Jurkat, Clone E6-1 (cell line): ENCODE measurements at places on chromosomes 11 and 22.

DNA sequence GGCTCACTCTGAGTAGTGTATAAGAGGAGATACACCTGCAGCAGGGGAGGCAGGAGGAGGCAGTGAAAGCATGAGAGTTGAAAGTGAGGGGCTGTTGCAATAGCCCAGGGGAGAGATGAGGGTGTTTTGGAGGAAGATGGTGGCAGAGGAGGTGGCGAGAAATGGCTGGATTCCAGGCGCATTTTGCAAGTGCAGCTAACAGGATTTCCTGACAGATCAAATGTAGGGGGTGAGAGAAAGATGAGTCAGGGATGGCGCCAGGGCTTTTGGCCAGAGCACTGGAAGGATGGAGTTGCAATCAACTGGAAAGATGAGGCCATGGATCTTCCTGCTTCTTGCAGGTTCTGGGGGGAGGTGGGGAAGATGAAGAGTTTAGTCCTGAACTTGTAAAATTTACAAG, 16.8 kb upstream of the TSPAN18 start:
- DNase-seq: no peak

DNA sequence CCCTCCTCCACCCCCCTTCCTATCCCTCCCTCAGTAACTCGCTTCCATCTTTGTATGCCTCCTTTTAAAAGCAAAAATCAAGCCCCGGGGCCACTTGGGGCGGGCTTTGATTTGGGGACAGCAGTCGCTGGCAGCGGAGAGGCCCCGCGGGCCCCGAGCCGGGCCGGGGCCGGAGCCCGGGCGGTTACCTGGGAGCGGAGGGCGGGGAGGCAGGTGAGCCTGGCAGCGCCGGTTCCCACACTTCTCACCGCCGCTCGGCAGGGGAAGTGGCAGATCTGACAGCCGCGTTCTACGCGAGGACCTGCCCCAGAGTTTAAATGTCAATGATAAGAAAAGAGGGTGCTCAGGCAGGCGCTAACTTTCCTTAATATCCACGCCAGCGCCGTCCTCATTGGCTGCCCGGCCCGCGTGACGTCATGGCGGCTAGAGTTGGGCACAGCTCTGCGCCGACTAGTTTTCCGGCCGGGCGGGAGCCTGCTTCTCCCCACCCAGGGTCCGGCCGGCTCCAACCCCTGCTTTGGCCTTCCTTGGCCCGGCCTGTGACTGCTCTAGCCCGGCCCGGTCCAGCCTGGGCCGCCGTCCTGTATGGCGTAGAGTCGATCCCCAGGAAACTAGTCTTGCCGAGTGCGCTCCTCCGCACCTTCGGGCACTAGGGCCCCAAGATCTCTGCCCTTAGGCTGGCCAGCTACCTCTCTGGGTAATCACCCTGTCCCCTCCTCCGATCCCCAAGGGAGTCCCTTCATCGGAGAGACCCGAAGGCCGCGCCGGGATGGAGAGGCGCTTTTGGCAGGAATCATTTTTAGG, 6.7 kb upstream of the PAX6 start:
- no peak for DNase-seq

DNA sequence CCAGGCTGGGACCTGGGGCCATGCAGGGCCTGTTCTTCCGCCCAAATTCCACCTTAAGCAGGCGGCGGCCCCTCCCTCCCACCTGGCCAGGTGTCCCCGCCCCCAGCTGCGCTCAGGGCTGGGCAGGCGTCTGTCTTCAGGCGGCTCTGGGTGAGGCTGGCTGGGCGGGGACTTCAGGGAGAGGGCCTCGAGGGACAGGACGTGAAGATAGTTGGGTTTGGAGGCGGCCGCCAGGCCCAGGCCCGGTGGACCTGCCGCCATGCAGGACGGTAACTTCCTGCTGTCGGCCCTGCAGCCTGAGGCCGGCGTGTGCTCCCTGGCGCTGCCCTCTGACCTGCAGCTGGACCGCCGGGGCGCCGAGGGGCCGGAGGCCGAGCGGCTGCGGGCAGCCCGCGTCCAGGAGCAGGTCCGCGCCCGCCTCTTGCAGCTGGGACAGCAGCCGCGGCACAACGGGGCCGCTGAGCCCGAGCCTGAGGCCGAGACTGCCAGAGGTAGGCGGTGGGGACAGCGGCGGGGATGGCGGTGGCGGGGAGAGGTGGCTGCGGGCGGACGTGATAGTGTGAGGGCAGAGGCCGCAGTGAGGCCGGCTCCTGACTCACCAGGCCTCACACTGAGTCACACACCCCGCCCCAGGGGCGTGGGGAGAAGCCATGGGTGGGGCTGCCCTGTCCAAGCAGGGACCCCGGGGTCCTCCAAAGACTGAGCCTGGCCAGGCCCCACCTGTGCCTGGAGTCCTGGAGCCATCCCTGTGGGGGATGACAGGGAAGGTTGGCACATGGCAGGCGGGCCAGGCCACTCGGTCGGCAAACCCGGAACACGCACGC, at the start of gene PKP3:
PKP3 (plus strand) TSS at position 176 of the 824 bp plus-strand sequence; CDS start at position 260, 84 bp downstream.
- DNase-seq: no peak

DNA sequence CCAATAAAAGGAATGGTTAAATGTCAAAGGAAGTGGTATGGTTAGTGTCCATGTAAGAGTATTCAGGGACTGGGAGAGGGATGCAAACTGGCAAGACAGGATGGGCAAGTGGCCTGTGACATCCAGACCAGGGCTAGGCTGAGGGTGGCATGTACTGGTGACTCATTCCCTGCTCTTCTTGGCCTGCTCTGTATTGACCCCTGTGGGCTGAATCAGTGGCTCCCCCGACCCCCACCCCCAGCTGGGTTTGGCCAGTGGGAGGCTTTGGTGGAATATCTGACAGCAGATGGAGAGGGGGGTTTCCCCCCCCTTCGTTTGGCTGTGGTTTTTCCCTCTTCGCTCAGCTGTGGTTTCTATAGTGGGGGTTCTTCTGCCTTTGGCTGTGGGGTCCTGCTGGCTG, 87.7 kb downstream of the CSNK2A3 start:
- DNase-seq: no peak

- DNase-seq: no peak
Measured at GRCh38 chr22:23888615-23889401, 5.4 kb upstream of the MIF start.

DNA sequence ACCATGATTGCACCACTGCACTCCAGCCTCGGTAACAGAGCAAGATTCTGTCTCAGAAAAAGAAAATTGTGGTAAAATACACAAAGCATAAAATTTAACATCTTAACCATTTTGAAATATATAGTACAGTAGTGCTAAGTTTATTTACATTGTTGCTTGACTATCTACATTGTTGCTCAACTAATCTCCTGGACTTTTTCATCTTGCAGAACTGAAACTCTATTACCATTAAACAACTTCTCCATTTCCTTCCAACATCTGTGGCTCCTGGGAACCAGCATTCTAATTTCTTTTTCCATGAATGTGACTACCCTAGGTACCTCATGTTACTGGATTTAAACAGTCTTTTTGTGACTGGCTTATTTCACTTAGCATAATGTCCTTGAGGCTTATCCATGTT, 13.5 kb upstream of the VWA5A start:
- DNase-seq: no peak

DNA sequence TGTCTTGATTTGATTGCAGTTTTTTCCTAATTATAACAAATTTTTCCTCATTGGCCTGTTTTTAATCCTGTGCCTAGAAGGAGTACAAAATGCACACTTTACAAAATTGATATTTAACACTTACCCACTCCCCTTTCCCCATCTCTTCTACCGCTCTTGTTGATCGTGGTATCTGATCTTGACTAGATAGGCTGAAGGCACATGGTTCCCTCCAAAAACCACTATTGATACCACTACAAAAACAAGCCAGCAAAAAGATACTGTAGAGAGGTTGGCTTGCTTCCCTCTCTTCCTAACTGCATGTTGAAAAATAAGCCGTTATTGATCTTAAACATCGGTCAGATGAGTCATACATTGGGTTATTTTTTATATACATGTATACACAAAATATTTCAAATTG, 14.6 kb upstream of the ZNF143 start:
- DNase-seq: peak; percentile 36

- no peak for DNase-seq
Measured at GRCh38 chr11:29135504-29135903, 881.3 kb downstream of the KCNA4 start.

DNA sequence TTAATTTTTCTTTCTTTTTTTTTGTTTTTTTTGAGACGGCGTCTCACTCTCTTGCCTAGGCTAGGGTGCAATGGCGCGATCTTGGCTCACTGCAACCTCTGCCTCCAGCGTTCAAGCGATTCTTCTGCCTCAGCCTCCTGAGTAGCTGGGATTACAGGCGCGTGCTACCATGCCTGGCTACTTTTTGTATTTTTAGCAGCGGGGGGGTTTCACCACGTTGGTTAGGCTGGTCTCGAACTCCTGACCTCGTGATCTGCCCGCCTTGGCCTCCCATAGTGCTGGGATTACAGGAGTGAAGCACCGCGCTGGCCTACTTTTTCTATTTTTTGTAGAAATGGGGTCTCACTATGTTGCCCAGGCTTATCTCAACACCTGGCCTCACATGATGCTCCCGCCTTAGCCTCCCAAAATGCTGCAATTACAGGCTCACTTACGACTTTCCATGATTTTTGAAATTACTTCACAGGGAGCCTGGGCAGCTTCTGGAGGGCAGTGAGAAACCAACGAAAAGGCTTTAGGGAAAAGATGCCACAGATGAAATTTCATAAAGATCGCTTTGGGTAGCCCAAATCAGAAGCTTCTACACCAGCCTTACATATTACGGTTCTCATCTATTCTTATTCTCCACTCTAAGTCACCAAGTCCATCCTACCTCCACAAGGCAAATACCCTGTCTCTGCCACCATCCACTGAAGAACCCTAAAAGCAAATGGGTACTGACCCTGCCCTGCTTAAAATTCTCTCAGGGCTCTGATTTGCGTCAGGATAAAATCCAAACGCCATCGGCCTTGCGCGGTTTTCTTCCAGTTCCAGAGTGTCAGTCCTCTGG, 866 bp upstream of the RRM1 start:
- DNase-seq: no peak

- no peak for DNase-seq
Measured at GRCh38 chr22:36761553-36762240, 14.2 kb downstream of the IFT27 start.

DNA sequence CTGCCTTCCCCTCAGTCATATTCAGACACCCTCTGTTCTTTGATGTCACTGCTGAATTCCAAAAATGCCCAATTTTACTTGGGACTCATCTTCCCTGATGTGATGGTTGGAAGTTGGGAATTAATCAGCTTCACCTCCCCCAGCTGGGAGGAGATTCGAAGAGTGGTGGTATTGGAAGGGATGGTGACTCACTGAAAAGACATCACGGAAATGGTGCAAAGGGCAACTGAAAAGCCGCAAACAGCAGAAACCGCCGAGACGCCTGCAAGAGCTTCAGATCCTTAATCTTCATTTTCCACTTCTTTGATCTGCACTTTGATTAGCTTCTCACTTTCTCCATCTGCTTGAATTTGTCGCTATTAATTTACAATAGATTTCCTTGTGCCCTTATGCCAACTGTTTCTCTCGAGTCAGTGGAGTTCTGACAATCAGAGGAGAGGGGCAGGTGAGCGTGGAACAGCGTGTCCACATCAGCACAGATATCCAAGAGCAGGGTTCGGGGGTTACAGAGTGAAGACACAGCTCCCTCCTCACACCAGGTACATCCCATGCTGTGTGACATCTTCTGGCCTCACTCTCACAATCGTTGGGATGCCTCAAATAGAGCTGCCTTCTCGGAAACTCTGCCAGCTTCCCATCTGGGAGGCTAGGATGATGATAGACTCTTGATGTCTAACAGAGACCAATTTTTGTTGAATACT, 325.4 kb downstream of the BRD1 start:
- DNase-seq: peak; percentile 89

GRCh38 chr11:108975026-108975425, 310.2 kb downstream of the DDX10 start:
- DNase-seq: no peak

- no peak for DNase-seq
Measured at GRCh38 chr11:77042111-77042726, 8.0 kb downstream of the B3GNT6 start.

DNA sequence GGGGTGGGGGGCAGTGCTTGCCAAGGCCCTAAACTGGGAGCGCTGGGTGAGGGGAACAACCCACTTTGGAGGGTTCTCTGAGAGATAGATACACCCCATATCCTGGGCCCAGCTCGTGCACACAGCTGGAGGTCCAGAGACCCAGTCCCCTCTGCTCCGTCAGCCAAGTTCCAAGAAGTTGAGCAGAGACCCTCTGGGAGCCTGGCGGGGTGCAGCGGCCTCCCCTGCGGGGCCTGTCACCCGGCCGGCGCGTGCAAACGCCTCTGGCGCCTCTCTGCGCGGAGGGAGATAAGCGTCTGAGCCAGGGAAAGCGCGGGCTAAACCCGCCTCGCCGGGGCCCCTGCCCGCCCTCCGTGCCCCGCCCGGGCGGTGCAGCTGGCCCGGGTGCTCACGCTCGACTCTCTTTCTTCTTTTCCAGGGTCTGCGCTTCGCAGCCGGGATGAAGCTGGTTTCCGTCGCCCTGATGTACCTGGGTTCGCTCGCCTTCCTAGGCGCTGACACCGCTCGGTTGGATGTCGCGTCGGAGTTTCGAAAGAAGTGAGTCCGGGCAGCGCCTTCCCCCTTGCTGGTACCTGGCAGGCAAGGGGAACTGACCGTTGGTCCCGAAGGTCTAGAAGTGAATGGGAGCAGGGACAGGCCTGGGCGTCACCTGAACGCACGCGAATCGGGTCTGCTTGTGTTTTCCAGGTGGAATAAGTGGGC, 540 bp downstream of the ADM start:
- no peak for DNase-seq

DNA sequence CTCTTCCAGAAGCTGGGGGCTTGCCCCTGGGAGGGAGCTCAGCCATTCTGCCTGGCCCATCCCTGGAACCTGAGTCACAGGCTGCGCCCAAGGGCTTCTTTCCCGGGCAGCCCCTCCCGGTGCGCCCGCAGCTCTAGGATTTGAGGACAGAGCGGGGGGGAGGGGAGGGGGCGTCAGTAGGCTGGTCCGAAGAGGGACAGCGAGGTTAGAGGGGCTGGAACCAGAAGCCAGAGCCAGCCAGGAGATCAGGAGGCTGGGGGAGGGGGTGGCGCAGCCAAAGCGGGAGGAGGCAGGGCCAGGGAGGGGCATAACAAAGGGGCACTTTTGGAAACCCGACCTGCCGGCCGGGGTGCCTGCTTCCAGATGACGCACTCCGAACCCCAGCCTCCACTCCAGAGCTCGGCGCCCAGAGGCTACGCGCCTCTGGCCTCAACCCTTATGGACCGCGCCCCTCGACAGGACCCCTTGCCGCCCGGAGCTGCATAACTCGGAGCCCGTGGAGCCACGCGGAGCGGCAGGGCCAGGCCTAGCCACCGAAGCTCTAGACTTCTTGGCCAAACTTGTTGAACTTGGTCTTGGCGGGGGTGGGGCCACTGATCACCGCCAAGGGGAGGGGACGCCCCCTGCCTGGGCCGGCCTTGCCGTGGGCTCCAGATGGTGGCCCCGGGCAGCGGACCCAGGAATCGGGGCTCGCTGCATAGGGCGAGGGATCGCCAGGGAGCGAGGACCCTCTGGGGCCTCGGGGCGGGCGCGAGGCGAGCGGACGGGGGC, 744 bp downstream of the PACSIN3 start:
- no peak for DNase-seq

DNA sequence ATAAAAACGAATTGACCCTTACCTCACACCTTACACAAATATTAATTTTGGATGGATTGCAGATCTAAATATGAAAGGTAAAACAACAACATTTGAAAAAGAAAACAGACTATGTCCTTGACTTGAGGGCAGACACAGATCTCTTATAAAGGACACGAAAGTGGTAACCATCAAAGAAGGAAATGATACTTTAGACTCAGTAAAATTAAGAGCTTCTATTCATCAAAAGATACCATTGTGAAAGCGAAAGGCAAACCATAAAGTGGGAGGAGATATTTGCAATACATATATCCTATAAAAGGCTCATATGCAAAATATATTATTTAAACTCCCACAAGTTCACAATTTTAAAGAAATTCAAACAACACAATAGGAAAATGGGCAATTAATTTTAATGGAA, 5.0 kb downstream of the HEPACAM start:
- no peak for DNase-seq

GRCh38 chr11:24267014-24267413, 229.8 kb upstream of the LUZP2 start:
- DNase-seq: no peak
